ENCODE measurements at places on chromosomes 12 and 14.

DNA sequence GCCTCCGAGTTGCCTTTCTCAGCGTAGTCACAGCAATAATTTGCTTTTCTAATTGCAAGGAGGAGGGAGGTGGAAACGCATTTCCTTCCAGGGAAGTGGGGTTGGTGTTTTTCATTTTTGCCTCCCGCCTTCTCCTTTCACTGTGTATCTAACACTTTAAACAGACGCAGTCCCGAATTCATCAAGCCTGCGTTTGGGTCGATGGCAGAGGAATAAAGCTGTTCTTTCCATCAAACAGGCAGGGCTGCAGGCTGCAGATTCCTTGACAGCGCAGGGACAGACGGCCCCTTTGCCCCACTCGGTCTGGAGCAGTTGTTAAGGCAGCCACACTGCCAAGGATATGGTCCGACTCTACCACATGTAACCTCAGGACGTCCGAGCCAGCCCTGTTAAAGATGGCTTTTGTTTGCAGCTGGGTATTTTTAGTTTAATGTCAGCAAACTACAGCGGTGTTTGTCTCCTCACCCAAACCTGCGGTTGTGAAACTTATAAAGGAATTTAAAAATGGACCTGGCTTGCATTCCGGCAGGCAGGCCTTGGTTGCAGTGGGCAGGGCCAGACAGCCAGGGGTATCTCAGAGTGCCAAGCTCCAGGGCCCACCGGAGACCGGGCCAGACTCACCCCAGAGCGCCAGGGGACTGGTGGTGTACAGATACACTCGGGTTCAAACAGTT is 2.1 kb downstream of the CHST11 start:
- peak; percentile 25 for DNase-seq

DNA sequence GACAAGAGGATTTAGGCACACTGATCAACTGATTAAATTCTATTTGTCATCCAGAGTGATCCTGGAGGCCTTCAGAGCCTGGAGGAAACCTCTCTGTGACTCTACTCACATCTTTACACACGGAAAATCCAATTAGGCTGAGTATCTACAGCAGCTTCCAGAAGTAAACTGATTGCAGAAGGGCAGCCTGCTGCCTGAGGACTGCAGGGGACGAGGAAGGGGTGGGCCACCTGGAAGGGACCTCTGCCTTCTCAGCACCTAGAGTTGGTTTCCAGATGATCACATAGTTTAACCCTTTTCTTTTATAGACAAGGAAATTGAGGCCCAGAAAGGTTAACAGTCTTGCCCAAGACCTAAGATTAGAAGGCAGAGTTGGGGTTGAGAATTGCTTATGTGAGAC is 206.1 kb downstream of the DAD1 start:
- no peak for DNase-seq

GRCh38 chr12:88539893-88540292 is 40.4 kb downstream of the KITLG start:
- no peak for DNase-seq

GRCh38 chr14:65335411-65335947 is 77.1 kb upstream of the FUT8 start:
- DNase-seq: no peak

- no peak for DNase-seq
These were observed 39.8 kb downstream of the SAMD4A start for GRCh38 chr14:54606631-54607133.

DNA sequence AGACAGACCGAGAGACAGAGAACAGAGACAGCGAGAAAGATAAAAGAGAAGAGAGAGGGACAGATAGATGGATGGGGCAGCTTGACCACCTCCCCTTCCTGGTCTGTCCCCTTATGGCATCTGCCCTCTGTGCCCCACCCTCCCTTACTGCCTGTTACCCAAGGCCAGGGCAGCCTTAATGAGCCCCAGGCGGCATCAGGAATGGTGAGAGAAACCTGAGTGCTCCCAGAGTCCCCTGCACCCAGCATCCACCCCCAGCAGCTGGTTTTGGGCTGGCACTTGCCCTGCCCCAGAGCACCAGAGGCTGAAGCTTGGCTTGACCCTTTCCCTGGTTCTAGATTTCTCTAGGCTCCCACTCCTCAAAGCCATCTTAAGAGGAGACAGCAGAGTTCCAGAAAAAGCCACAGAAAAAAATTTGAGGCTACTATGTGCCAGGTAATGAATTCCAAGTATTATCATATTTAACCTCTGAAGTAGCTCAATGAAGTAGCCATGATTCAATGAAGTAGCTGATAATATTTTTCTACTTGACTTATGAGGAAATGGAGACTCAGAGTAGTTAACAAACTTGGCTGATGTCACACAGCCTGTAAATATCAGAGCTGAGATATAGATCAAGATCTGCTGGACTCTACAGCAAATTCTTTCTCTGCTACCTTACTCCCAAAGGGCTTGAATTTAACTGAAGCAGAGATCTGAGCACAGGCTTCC is 2.0 kb upstream of the ZNF385A start:
- DNase-seq: no peak

- DNase-seq: no peak
These were observed 8.7 kb downstream of the KITLG start for GRCh38 chr12:88571543-88571942.

GRCh38 chr12:123529686-123530085 is 3.8 kb downstream of the RILPL1 start:
- no peak for DNase-seq
